ENCODE measurements at places on chromosomes 7 and 10. TPM values are rescaled to one million over a fixed set of nuclear protein-coding genes. Genes with fewer than 3 reads are reported as not detected.

DNA sequence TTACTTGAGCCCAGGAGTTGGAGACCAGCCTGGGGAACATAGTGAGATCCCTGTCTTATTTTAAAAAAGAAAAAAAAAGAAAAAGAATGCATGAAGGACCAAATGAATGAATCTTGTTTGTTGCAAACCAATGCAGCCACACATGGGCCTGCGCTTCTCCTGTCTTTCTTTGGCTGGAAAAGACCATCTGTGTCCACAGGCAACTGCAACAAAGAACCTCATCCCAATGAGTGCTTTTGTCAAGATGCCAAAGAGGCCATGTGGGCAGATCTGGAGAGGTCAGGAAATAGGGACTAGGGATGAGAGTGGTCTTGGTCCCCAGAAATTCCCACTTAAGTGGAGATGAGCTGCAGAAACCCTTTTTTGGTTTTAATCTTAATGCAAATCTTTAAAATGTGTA lies 49.8 kb upstream of the DUSP5 start:
- DNase-seq = no peak

DNA sequence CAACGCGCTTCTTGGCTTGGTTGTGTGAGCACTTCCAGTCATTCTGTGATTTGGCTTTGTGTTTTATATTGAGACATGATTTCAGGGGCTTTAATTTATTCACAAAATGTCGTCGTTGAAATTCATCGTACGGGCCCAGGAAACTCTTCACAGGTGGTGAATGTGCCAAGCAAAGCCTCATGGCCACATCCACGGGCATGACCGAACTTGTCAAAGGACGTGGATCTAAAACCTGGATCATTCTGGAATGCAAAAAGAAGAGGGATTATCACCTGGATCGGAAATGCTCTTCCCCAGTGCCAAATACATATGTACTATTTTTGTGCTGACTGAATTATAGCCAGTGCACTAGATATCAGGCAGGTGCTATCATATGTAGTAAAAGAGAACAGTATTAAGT lies 2.2 kb downstream of the PPP1R3C start:
- no peak for DNase-seq

- no peak for DNase-seq
Observed at GRCh38 chr10:132122939-132123445, 57.2 kb downstream of the JAKMIP3 start.

The CALML3 gene
- total RNA-seq = 0.25 TPM

The GCK gene
- total RNA-seq = not detected

Measured in MCF 10A (cell line).